Naive thymus-derived CD8-positive, alpha-beta T cell (primary cell): ENCODE measurements at places on chromosomes 2 and 18. TPM values are rescaled to one million over a fixed set of nuclear protein-coding genes. Genes with fewer than 3 reads are reported as not detected.

The SCN3A gene
- 0.26 TPM for total RNA-seq

- DNase-seq: no peak
These were observed 718.8 kb downstream of the DPP10 start for GRCh38 chr2:115161081-115161770.

- DNase-seq: no peak
These were observed 41.9 kb downstream of the KCNJ3 start for GRCh38 chr2:154740361-154740760.

DNA sequence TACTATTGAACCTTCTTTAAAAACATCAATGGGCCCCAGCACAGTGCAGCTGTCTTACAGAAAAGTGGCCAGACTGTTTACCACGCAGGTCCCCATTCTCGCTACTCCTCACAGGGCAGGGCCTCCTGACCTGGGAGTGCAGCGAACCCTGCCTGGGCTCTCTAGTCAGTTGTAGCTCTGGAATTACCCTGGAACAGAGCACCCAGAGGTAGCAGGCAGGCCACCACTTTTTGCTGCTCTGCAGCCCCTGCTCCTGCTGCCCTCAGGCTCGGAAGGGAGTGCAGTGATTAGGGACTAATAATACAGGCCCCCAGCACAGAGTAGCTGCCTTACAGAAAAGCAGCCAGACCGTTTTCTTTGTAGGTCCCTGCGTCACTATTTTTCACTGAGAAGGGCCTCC is 1563.0 kb downstream of the SUCLG1 start:
- no peak for DNase-seq

DNA sequence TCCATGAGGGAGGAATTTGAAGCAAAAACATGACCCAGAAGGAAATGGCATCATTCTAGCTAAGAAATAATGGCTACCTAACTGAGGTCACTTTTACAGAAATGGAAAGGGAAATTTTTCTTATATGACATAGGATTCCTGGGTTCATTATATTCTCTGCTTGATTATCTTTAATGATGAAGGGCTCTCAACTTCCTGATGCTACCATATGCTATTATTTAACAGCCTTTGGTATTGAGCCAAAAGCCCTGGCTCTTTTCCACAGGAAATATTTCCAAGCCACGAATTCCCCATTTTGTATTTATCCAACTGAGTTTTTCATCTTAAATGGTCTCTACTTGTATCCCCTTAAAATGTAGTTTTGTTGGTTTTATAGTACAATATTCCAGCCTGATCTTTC is 63.2 kb upstream of the NPAS2 start:
- no peak for DNase-seq

- no peak for DNase-seq
These were observed 446.4 kb upstream of the RAB12 start for GRCh38 chr18:8162802-8163201.

- no peak for DNase-seq
These were observed 124.9 kb downstream of the ALK start for GRCh38 chr2:29796446-29796845.

- no peak for DNase-seq
These were observed 121.8 kb upstream of the EPAS1 start for GRCh38 chr2:46175419-46175818.

DNA sequence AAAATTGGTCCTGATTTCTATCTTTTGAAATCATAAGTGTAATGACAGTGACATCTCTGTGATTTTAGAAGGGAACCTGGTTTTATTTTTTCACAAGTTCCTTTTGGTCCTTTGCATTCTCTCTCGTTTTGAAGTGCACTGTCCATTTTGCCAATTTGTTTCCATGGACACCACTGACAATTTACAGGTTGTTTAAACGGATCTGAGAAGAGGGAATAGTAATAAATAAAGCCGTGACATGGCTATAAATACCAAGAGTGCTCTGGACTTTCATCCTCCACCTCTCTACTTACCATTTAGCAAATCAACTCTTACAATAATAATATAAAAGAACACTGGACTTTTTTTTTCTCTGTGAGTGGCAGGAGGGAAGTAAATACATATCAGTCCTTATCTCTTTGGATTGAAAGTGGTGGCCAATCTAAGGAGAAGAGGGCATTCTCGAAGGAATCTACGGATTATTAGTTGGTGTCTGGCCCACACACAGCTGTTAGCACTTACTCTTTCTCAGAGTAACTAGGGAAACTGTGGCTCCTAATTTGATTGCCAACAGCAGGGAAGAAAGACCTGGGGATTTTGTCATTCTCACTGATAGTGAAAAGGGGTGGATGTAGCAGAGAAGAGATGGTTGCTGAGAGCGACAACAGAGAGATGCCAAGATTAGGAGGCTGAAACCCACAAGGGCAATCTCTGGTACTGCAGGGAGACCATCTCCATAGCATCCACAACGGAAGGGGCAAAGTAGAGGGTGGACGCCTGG is 108.7 kb upstream of the FSHR start:
- DNase-seq: no peak

DNA sequence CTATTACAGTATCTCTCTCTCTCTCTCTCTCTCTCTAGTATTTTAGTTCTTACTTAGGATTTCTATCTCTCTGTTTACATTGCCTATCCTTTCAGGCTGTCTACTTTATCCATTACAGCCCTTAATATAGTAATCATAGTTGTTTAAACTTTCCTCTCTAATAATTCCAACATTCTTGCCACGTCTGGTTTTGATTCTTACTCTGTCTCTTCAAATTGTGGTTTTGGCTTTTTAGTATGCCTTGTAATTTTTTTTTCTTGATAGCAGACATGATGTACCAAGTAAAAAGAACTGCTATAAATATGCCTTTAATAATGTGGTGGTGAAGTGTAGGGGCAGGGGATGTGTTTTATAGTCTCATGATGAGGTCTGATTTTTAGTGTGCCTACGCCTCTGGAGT is 1809.5 kb upstream of the CELF4 start:
- DNase-seq: no peak

- no peak for DNase-seq
These were observed 754.6 kb upstream of the SOX11 start for GRCh38 chr2:4937550-4937949.

DNA sequence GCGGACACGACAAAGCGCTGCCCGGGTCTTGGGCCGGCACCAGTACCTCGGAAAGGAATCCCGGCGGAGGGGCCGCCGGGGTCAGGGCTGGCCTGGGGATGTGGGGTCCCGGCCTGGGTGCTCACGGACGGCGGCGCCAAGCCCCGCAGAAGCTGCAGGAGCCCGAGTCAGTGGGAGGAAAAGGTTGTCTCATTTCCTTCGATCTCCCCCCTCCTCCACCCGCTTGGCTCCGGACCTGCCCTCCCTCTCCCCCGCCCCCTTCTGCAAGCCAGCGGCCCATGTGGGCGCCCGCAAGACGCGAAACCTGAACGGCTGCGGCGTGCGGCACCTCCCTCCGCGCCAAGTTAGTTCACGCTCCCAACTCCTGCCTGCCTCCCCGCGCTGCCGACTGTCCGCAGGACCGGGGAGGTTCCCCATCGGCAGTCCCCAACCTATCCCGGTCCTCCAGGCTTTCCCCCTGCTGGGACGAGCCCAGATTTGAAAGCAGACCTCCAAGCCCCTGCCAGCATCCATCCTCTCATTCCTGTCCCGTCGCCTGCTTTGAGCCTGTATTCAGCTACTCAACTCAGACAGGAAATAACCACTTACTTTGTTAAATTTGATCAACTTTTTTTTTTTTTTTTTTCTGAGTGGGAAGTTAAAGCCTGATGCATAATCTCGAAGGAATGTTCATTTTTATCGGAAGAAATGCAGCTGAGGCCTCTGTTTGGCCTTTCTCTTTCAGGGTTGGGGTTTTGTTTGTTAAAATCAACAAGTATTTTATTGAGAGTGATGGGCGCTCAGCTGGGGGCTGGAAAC is at the start of gene EVA1A:
TSS of gene EVA1A (minus strand) at position 172 of the 798 bp plus-strand sequence. CDS start 42,799 bp downstream, outside the sequence.
- no peak for DNase-seq

DNA sequence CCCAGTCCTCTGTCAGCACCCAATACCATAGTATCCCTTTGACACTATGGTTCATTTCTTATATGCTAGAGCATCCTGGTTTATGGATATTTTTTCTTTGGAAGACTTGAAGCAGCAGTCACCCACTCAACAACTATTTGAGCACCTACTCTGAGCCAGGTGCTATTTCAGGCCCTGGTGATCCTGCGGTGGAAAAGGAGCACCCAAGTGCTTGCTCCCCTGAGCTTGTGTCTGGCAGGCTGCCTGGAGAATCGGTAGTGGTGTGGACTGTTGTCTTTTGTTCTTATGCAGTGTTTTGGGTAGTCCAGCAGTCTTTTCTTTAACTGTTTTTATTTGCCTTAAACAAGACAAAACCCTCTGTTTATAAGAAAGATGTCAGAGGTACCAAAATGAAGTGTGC is 28.9 kb downstream of the NCK2 start:
- no peak for DNase-seq

The SLC16A14 gene
- 0.60 TPM for total RNA-seq

The CD8A gene
- 273 TPM for total RNA-seq

DNA sequence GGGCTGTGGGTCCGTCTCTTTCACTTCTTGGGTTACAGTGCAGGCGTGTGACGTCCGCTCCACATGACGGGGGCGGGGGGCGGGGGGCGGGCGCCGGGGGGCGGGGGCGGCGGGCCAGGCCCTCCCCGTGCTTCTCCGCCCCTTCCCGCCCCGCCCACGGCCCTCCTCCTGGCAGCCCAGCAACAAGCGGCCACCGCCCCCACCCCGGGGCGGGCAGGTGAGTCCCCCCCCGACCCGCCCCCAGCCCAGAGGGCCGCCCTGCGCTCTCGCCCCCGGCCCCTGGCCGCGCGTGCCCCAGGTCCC is 3.6 kb downstream of the ZNF516 start:
- DNase-seq: peak; percentile 69

The ICA1L gene
- 4.7 TPM for total RNA-seq

- no peak for DNase-seq
These were observed 44.3 kb upstream of the C2orf66 start for GRCh38 chr2:196853301-196854087.

The CD8B gene
- 456 TPM for total RNA-seq

- no peak for DNase-seq
These were observed 709 bp downstream of the UGP2 start for GRCh38 chr2:63842149-63843061.

The DSEL gene
- total RNA-seq: 2.5 TPM

DNA sequence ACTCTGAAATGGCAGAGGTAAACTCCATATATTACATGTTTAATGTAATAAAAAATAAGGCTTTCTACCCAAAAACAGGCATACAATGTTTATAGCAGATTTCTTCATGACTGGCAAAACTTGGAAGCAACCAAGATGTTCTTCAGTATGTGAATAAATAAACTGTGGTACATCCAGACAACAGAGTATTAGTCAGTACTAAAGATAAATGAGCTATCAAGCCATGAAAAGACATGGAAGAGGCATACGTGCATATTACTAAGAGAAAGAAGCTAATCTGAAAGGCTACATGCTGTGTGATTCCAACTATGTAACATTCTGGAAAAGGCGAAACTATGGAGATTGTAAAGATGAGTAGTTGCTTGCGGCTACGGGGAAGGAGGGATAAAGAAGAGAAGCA is 97.4 kb downstream of the OSR1 start:
- DNase-seq: no peak

The MREG gene
- total RNA-seq: 8.5 TPM

DNA sequence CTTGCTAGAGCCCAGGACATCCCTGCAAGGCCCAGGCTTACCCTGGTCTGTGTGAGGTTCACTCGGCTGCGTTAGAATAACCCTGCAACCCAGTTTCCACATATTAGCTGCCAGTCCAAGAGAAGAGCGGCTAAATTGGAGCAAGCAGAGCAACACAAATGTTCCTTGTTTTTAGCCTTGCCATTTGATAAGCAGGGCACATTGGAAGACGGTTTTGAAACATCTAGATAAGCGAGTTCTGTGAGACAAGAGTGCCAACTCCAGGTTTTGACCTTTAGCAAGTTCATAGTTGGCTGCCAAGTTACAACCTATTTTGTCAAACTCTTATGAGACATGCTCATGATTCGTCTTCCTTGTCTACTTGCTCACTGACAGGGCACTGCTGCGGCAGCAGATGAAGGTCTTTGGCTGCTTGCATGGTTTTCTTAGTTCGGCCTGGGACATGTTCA is 23.5 kb downstream of the DPP4 start:
- no peak for DNase-seq

- no peak for DNase-seq
These were observed 21.3 kb downstream of the PIGN start for GRCh38 chr18:62165583-62165982.

- no peak for DNase-seq
These were observed 19.3 kb downstream of the CCDC88A start for GRCh38 chr2:55400332-55400731.

The AMER3 gene
- not detected for total RNA-seq

DNA sequence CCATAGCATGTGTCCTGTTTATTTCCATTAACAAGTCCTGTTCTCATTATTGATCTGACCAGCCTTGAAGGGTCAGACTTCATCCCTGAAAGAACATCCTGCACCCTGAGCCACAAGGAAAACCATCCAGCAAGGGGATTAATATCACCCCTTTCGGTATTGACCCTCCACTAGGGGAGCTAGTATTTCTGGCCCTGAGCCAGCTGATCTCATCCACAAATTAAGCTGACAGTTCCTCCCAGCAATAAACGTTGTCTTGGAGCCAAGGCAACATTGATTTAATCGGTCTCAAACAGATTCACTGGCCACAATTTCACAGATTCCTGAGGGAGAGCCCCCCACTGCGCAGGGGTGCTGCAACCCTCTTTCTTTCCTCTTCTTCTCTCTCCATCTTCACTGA is 353.1 kb upstream of the FANCL start:
- DNase-seq: no peak

The RGPD3 gene
- total RNA-seq: not detected

- no peak for DNase-seq
These were observed 74.0 kb upstream of the SULT1C3 start for GRCh38 chr2:108165729-108166128.

The LIMS2 gene
- total RNA-seq: 10.1 TPM

The TRIM43 gene
- total RNA-seq: not detected

GRCh38 chr2:23465936-23466335 is 81.0 kb downstream of the KLHL29 start:
- no peak for DNase-seq

DNA sequence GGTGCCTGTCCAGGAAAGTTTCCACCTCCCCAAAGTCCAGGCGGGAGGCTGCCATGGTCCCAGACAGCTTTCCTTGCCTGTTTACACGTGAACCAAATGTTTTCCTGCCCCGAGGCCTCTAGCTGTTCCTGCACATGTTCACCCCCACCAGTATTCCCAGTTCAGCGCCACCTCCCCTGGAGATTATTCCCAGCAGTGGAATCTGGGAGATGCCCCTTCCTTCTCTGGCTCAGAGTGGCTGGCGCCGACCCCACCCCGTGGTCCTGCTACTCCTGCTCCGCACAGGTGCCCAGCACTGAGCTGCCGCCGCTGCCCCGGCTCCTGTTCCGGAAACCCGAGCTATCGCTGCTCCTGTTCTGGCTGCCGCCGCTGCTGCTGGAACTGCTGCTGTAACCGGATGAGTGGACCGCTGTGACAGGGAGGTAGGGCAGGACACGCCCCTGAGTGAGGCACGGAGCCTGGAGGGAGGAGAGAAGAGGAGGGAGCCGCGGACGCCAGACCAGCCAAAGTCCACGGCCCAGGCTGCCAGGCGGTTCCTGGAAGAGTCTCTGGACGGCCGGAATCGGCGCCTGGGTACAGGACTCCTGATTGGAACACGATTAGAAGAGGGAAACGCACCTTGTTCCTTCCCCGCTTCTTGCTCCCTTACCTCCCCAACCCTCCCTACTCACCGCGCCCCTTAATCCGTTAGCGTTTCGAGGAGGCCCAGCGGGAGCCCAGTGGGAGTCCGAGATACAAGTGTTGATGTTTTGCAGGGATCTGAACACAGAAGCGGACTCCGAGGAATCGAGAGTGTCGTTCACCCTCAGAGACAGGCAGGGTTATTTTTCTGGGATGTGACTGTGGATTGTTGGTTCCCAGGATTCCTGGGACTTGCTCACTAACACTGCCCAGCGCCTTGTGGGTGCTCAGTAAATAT is at the start of gene PDE11A:
TSS of gene PDE11A (minus strand) at position 395 of the 919 bp plus-strand sequence. CDS start at position 55, 340 bp downstream.
- DNase-seq: no peak

The SPP2 gene
- not detected for total RNA-seq

- DNase-seq: no peak
These were observed at the start of gene CCDC141 for GRCh38 chr2:179049546-179050311. Gene CCDC141, minus strand, starts transcription at chr2:179050137. Its CDS starts 196 bp downstream, at chr2:179049941.
